ENCODE measurements at places on chromosomes 4 and X.
A peak's percentile ranks its signal among the peaks of the same experiment; 100 is the strongest.

- no peak for DNase-seq
Measured at GRCh38 chr4:182429896-182430295, 186.7 kb downstream of the TENM3 start.

DNA sequence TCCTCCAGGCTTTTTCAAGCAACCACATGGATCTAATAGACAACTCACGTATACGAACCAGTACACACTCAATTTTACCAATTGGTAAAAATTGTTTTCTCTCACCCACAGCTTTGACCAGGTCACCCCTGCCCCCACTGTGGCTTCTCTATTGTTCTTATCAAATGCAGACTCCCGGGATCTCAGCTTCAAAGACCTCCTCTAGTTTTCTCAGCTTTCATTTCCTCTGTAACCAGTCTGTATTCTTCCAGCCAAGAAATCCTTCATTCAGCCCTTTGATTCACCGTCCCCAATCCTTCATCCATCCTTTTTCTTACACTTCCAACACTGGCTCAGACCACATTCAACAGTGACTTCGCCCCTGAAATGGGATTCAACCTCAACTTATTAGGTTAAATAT lies 120.7 kb downstream of the CORIN start:
- DNase-seq: no peak

GRCh38 chrX:131650637-131651410 lies 107.0 kb downstream of the OR13H1 start:
- DNase-seq: no peak

DNA sequence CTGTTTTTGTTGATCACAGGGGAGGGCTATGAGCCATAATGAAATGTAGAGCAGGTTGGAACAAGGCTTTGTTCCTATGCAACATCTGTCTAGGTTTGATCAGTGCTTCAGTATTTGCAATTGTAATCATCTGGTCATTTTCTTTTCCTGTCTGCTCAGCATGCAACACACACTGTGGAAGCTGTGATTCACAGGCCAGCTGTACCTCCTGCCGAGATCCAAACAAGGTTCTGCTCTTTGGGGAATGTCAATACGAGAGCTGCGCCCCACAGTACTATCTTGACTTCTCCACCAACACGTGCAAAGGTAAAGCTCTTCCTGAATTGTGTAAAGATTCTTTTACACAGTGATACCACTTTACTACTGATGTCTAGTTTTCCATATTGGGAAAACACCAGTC lies 181.9 kb upstream of the ANXA3 start:
- peak; percentile 52 for DNase-seq

DNA sequence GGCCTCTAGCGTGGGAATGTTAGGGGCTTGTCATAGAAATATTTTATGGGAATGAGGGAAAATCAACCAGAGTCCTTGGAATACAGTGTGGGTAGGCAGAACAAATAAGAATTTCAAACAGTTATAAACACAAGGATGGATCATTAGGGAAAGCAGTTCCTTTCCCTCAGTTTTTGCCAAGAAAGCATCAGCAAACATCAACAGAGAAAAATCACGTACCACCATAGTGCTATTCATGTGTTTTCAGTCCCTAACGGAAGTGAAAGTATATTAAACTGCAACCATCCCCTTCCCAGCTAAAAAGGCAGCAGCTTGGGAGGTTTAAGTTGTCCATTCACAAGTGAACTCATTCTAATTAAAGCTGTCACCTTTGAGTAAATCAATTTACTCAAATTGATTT lies 334.4 kb upstream of the PCDH18 start:
- no peak for DNase-seq

DNA sequence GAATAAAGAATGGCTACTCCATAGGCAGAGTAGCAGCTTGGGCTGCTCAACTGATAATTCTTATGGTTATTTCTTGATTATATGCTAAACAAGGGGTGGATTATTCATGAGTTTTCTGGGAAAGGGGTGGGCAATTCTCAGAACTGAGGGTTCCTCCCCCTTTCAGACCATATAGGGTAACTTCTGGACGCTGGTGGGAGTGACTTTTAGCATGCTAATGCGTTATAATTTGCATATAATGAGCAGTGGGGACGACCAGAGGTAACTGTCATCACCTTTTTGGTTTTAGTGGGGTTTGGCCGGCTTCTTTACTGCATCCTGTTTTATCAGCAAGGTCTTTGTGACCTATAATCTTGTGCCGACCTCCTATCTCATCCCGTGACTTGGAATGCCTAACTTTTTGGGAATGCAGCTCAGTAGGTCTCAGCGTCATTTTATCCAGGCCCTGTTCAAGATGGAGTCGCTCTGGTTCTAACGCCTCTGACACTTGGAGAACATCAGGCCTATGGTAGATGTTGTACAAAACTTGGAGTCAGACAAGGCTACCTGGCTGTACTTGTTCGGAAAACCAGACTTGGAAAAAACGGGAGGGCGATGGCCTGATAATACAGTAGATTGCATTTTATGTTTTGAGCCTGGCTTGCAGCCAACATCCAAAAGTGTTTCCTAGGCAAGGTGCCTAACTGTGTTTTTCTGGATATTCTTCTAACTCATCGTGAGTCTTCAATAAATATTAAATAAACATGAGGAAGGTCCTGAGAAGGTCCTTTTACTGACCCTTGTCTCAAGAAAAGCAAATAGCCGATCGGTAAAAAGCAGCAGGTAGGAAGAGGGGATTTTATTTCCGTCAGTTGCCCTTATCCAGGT lies 1.8 kb upstream of the TMEM164 start:
- no peak for DNase-seq

DNA sequence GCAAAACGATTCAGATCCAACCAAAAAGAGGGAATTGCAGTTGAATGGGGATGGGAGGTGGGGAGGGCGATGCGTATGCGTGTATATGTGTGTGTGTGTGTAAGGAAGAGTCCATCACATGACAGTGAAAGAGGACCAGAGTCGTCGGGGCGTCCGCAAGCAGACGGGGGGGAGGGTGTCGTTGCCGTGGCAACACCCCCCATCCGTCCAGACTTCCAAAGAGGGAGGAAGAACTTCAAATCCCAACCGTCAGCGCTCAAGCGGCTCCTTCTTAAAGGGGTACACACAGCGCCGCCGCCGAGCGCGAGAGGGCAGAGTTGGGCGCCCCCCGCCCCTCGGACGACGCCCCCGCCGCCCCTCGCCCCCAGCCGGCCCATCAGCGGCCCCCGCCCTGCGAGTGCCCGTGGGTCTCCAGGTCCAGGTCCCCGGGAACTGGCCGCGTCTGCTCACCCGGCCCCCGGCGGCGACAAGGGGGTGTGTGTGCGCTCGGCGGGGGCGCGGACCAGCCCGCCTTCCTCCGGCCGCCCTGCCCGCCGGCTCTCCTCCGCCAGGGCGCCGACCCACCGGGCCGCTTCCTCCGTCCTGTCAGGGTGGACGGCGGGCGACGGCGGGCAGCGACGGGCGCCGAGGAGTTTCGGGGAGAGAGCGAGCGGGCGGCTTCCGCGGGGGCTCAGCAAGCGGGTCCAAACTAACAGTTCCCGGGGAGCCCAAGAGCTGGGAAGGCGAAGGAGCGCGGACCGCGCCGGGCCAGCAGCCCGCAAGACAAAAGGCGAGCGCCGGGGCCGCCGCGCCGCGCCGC lies 685 bp downstream of the LCORL start:
- DNase-seq: peak; percentile 78

- DNase-seq: no peak
Measured at GRCh38 chrX:74277320-74277719, 26.7 kb upstream of the ZCCHC13 start.

GRCh38 chr4:150990993-150991392 lies 24.1 kb downstream of the LRBA start:
- DNase-seq: no peak

DNA sequence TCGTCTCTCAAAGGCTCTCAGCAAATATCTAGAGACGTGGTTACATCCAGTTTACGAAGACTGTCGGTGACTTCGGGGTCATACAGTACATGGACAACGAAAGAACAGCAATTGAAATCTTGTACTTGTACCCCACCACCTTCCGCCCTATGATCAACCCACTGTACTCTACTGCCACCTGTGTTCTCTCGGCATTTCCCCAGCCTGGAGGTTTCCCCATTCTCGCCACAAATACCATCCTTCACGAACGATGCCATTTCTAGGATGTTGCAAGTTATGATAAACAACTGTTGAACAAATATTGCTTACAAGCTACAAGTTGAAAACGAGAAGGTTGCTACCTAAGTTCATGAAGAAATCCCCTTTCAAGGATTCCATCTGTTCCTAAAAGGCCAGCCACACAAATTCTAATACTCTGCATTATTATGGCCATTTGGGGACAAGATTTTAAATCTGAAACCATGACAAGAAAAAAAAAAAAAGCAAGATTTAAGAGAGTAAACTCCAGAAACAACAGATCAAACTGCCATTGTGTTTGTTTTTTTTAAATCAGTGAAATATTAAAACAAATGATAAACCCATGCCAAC lies 1.6 kb downstream of the APBB2 start:
- peak; percentile 30 for DNase-seq

- DNase-seq: no peak
Measured at GRCh38 chrX:113399506-113400192, 559.0 kb upstream of the AMOT start.

DNA sequence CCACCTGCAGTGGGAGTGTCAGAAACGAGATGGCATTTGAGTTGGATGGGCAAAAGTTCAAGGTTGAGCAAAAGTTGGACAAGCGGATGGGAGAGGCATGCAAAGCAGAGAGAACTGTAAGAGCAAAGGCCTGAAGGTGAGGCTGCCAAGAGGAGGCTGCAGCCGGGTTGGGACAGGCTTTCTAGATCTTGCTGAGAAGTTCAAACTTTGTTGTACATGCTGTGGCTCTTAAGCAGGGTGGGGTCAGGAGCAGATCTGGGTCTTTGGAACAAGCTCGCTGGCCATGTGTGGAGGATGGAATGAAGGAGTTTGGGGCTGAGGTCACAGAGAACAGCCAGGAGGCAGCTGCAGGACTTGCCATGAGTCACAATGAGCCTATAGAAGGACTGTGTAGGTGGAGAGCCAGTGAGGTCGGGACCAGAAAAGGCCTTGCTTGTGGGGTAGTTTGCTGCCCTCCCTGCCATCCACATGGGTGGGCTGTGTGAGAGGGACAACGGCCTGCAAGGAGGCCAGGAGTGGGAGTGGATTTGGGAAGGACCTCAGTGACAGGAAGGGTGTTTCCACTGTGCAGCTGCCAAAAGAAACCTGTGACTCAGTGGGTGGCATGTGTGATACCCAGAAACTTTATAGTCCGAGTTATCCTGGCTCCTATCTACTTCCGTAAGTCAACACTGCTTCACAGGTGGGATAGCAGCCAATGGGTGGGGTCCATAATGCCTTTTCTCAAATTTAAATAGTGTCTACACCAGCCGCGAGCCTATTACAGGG lies 210.4 kb downstream of the MID1IP1 start:
- DNase-seq: no peak

DNA sequence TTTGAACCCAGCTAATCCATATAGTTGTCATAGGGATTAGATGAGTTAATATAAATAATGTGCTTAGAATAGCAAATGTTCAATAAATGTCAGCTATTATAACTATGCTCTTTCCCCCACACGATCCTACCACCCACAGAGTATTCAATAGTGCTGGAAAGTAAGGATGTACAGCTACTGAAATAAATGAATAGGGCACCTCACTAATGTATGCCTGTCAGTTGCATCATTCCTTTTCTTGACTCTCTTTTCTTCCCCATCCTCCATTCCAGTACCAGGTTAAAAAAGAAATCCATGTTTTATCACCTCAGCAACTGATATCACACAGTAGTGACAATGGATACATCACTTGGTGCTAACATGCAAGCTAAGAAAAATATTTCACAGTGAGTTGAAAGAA lies 42.8 kb upstream of the GPM6B start:
- no peak for DNase-seq

- no peak for DNase-seq
Measured at GRCh38 chr4:103994059-103994458, 274.3 kb upstream of the TACR3 start.

DNA sequence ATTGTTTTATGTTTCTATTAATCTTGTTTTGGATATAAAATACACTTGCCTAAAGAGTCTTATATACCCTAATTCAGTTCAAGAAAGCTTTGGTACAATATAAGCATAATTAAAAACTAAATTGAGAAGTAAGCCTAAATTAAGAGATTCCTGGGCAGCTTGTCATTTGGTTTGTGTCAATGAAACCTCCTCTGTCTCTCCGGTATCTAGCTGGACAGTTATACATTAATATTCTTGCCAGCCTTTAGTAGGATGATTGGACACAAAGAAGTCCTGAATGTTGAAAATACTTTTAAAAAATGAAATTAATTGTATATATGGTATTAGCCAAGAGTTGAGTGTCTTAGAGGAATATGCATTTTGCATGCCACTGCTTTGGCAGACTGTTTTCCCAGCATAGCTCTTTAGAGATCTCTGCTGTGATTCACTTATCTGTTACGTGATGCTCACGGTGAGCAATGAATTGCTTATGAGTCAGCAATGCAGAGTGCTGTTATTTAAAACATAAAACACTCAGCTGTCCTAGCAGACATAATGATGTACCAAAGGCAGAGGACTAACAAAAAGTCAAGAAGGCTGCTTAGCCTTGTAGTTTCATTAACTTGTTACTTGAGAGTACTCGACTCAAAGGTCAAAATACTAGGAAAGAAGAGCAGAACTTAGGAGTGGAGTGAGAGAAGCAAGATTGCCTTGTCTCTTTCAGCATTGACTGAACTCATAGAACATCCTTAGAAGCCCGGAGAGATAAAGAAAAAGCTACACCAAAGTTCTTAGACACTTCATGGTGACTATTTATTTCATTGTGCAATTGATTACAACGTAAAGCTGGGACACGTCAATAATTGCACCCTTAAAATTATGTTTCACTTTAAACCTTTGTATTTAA lies 1296.1 kb upstream of the PCDH7 start:
- no peak for DNase-seq

DNA sequence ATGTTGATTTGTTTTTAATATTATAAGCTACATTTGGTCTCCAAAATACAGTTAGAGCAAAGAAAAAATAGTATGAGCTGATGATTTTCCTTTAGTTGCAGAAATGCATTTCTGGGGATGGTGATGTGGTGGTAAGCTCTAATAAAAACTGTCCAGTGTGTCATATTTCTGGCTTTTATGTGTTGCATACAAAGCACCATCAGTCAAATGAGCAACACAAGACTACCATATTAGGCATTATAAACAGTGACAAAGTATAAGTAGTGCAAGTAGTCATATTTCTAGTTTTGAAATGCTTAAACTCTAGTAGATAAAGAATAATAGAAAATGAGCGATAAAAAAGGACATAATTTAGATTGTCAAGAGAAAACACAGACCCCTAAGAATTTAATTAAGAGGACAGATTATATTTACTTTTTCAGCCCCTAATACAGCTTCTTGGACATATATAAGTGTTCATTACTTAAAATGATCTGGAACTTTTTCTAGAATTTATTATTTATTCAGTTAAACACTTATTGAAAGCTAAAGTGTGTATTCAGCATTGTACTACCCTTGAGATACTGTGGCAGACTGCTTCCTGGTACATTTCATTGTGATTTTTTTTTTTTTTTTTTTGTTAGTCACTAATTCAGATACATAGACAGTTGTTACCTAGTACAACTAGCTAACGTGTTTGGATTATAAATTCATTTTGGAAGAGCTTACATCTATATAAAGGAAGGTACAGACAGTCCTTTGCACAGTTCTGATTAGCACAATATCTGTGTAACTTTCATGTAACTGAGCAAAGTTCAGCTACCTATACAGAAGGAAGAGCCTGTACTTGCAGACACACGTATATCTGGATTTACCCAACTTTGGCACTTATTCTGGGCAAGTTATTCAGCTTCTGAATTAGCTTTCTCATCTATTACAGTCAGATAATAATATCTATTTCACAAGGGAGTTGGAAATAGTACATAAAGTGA lies 22.3 kb downstream of the RAP1GDS1 start:
- no peak for DNase-seq

Data from WTC11 (cell line).